ENCODE measurements at places on chromosomes 11 and 22.

GRCh38 chr11:113178381-113179070 is 135.9 kb upstream of the TTC12 start:
- DNase-seq = no peak

- DNase-seq = no peak
Measured at GRCh38 chr22:39617342-39617741, 46.8 kb downstream of the CACNA1I start.

- DNase-seq = no peak
Measured at GRCh38 chr11:13207270-13207664, 70.3 kb upstream of the BMAL1 start.

DNA sequence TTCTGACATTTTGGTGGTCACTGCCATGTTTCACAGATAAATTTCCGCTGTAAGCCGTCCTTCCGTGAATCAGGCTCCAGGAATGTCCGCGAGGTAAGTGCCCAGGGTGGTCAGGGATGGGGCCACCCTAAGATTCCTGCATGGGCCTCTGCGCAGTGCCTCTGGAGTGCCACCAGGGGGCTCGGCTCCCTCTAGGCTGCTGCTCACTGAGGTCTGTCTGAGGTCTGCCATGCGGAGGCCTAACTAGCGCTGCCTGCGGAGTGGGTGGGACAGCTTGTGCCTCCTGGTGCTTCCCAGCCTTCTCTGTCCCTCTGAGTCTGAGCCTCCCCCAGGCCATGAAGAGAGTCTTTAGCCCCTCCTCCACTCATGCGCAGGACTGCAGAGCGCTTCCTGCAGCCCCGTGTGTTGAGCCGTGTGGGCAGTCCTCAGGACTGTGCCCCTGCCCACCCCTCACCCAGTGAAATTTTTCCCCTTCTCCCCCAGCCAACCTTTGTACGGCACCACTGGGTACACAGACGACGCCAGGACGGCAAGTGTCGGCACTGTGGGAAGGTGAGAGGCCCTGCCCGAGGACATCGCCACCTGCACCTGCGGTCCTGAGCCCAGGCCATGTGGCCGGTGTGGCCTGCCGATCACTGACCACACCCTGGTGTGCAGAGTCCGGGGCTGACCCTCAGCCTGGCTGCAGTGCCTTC is 11.9 kb upstream of the MDK start:
- DNase-seq = no peak

DNA sequence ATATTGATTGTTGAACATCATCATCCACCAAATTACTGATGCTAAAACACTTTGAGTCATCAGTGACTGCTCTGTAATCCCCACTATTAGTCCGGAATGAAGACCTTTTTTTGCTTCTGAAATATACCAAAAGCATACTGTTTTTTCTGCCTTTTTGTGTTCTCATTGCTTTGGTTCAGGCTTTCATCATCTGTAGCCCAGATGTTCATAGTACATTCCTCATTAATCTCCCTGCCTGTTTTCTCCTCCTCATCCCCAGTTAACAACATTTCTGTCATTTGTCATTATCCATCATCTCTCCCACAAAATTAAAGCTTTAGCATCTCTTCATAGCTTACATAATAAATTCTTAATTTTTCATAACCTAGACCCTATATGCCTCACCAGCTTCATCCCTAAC is 9.2 kb downstream of the CEP57 start:
- no peak for DNase-seq

DNA sequence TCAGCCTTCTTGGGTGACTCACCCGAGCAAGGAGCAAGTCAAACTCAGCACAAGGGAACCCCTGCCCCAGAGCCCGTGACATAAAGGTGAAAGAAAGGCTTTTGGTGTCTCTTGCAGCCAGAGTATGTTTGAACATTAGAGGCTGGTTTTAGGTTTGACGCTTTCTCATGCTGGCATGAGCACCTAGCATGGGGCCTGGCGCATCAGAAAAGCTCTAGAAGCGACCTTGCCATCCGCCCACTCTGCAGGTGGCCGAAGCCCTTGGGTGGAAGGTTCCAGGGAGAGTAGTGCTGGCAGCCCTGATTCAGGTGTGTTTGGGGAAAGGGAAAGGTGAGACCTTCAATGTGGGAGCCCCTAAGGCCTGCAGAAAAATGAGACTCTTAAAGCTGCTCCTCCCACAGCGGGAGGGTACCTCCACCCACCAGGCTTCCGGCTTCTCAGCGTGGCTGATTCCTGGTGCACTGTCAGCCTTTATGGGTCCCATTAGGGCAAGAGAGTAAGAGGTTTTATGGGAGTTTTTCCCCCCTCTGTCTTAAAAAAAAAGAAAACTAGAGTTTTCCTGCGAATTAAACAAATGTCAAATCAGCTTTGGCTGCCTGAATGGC is 88.4 kb downstream of the GRIK4 start:
- DNase-seq = no peak

DNA sequence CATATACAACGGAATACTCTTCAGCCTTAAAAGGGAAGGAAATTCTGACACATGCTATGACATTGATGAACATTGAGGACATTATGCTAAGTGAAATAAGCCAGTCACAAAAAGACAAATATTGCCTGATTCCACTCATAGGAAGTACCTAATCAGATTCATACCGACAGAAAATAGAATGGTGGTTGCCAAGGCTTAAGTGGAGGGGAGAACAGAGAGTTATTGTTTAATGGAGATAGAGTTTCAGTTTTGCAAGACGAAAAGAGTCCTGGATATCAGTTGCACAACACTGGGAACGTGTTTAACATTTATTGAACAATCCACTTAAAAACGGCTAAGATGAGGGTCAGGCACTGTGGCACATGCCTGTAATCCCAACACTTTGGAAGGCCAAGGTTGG is 45.6 kb upstream of the HIPK3 start:
- DNase-seq = no peak

GRCh38 chr11:71843858-71844257 is 10.9 kb downstream of the DEFB108B start:
- no peak for DNase-seq

GRCh38 chr22:24947383-24947782 is 889 bp upstream of the LHFPL7 start:
- DNase-seq = no peak

DNA sequence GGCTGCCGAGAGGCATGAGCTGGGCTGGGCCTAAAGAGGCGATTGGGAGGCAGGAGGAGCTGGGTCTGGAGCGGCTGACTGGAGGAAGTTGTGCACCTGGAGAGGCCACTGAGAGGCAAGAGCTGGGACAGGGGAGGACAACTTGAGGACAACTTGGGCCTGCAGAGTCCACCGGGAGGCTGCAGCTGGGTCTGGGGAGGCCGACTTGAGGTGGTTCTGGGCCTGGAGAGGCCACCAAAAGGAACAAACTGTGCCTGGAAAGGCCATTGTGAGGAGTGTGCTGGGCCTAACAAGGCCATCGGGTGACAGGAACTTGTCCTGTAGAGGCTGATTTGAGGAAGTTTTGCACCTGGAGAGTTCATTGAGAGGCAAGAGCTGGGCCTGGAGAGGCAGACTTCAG is 41.5 kb downstream of the OR4C45 start:
- DNase-seq = no peak

DNA sequence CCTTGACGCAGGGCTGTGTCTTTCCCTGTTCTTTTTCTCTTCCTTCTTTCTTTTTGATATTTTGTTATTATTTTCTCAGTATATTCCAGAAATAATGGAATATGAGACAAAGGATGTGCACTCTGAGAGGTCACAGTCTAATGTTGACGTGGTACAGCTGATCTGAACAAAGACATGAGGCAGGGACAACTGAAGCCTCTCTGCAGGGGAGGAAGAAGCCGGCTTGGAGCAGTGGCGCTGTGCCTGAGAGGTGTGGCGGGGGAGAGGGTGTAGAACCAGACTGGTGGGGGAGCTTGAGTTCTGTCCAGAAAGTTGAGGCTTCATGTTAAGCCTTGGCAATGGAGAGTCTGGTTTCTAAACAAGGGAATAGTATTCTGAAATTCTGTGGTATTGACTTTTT is 34.7 kb downstream of the ADAMTS15 start:
- DNase-seq = no peak

DNA sequence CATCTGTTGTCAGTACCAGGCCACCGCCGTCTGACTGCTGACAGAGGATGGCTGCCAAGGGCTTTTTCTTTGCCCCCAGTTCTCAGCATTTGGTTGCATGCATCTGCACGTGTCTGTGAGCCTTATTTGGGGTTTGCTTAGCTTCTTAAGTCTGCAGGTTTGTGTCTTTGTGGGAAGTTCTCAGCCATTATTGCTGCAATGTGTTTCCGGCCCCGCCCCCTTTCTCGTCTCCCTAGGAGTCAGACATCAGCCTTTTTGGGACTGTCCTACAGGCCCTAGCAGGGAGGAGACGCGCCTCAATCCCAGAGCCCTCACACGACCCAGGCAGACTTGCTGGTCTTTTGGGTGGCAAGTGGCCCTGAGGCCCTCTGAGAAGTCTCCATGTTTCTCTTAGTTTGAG is 8.0 kb downstream of the MOB2 start:
- no peak for DNase-seq

- no peak for DNase-seq
Measured at GRCh38 chr11:69010361-69010891, 2.6 kb downstream of the MRGPRF start.

- DNase-seq = no peak
Measured at GRCh38 chr11:131618201-131618600, 247.8 kb downstream of the NTM start.

DNA sequence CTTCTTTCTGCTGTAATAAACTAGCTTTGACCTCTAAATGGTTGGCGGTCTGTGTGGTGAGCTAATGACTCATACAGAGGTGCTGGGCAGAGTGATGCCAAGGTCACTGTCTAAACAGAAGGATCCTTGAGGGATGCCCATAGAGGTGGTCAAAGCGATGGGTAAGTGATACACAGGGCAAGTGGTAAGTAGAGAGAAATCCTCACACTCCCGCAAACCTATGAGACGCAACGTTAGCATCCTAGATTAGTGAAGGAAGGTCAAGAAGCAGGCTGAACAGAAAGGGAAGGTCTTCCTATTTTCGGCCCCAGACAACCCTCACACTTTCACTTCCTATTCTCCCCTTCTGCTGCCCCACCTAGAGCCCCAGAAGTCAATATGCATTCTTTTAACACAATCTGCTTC is 65.6 kb upstream of the SESN3 start:
- no peak for DNase-seq

DNA sequence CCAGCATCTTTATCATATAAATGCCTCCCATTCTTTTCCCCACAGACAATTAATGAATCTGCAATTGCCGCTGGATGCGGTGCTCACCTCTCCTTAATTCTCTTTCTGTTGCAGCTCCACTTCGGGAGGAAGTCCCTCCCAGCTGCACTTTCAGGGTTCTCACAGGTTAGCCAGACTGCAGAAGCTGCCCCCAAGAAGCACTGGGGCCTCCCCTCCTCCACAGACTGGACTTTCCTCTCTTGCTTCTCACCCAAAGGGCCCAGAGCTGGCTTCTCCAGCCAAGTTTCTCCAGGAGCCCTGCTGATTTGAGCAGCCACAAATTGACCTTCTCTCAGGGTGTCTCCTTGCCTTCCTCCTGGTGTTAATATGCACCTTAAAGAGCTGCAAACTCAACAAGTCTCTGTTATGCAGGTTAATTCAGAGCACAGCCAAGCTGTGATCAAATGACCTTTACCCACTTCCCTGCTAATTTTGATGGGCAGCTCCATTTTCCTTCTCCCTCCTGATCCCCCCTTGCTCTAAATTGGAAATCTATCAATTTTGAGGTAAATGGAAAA is 298.9 kb downstream of the BUD13 start:
- DNase-seq = no peak

DNA sequence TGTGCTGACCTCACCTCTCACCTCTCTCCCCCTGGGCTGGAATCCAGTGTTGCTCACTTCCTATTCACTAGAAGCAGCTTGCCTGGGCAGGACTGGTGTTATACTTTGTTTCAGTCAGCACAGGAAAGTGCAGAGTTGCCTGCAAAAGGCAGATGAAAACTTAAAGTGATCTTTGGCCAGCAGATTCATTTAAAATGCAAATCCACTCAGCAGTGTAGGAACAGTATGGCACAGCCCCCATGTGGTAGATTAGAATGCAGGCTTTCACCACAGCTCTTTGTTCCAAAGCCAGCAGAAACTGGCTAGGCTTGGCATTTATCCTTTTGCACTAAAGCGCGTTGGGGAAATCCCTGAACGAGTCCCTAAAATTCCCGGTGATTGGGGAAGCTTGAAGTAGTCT is 301.2 kb downstream of the OR4C45 start:
- DNase-seq = no peak

GRCh38 chr22:39318507-39319283 is 728 bp downstream of the RPL3 start:
- no peak for DNase-seq

- DNase-seq = no peak
Measured at GRCh38 chr22:43681731-43682360, 130.3 kb downstream of the EFCAB6 start.

- DNase-seq = no peak
Measured at GRCh38 chr11:102813484-102813883, 15.5 kb upstream of the MMP1 start.

GRCh38 chr11:16879690-16880089 is 134.5 kb downstream of the PLEKHA7 start:
- DNase-seq = no peak

DNA sequence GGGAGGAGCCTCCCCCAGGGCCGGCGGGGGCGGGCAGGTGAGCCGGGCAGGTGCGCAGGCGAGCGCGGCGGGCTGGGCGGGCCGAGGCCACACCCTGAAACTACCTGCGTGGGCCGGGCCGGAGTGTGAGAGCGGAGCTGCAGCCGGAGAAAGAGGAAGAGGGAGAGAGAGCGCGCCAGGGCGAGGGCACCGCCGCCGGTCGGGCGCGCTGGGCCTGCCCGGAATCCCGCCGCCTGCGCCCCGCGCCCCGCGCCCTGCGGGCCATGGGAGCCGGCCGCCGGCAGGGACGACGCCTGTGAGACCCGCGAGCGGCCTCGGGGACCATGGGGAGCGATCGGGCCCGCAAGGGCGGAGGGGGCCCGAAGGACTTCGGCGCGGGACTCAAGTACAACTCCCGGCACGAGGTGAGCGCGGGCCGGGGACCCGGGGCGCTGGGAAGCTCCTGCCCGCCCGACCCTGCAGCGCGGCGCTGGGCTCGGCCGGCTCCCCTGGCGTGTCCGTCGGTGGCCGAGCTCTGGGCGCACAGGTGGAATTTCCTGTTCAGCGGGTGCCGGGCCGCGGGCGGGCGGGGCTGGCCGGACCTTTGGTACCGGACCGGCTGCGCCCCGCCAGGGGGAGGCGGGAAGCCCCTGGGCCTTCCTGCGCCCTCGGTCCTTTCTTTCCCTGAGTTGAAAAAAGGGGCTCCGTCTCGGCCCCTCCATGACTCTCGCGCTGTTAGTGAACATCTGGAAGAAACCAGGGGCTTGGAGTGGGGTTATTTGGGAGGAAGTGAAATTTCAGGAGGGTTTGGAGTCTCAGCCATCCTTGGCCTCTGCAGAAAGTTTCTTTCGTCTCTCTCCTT is at the start of gene ST14:
TSS of gene ST14 (plus strand) at position 126 of the 841 bp plus-strand sequence. CDS start at position 324, 198 bp downstream.
- DNase-seq = no peak

DNA sequence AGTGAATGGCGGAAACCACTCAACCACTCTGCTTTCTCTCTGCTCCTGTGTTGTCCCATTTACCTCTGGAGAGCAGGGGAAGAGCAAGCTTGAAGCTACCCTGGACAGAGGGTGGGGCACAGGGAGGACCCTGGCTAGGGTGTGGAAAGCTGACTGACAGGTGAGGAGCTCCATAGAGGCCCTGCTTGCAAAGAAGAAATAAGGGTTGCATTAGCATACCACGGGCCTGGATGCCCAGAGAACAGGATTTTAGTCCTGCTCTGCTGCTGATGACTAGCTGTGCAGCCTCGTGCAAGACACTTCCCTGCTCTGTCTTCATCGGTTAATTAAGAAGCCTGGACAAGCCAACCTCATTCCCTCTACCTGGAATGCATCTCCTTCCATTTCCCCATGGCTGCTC is 135.0 kb downstream of the BUD13 start:
- DNase-seq = no peak
